ENCODE measurements at places on chromosomes 1 and 21.

DNA sequence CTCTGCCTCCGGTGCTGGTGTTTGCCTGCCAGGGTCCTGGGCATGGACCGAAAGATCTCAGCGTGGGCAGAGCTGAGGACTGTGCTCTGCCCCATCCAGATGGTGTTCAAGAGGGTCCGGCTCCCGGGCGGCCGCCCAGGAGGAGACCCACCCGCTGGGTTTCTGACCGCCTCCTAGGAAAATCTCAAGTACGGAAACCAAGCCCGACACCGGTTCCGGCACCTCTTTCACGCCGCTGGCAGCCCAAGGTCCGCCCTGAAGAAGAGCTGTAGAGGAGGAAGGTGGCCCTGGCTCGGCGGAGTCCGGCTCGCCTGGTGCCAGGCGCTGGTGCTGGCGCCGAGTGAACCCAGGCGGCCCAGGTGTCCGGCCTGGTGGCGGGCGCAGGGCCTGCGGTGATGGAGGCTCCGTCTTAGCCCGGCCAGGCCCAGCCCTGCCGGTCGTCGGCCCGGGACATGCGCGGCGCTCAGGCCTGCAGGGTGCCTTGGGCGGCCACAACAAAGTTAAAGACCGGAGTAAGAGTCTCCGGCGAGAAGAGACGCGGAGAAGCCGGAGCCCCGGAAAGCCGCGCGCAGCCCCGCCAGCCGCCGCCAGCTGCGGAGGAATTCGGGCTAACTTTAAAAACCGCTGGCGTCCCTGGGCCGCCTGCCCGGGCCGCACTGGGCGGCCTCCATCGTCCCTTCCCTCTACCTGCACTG lies 1.5 kb downstream of the GRIK3 start:
- no peak for DNase-seq

DNA sequence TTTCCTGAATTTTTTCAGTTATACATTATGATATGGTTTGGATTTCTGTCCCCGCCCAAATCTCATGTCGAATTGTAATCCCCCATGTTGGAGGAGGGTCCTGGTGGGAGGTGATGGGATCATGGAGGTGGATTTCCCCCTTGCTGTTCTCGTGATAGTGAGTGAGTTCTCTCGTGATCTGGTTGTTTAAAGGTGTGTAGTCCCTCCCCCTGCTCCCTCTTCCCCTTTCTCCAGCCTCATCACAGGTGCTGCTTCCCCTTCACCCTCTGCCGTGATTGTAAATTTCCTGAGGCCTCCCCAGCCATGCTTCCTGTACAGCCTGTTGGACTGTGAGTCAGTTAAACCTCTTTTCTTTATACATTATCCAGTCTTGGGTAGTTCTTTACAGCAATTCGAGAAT lies 93.2 kb upstream of the HNRNPU start:
- DNase-seq, result no peak

DNA sequence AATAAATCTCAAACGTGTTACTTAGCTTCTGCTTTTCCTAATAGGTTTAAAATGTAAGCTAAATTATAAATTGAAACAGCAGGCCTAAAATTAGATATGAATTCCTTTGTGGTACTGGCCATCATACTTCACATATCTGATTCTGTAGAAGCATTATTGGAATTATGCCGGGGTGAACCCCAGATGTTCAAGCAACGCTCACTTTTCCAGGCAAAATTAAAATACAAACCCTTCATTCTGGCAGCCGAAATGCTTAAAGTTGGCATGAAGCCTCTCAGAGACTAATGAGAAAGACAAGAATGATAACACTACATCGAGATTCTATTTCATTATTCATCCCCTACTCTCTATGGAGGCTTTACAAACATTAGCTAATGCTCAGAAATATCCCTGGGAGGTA lies 1352.7 kb upstream of the ADGRL2 start:
- no peak for DNase-seq

- no peak for DNase-seq
Measured at GRCh38 chr1:53326598-53327181, 1.2 kb downstream of the LRP8 start.

DNA sequence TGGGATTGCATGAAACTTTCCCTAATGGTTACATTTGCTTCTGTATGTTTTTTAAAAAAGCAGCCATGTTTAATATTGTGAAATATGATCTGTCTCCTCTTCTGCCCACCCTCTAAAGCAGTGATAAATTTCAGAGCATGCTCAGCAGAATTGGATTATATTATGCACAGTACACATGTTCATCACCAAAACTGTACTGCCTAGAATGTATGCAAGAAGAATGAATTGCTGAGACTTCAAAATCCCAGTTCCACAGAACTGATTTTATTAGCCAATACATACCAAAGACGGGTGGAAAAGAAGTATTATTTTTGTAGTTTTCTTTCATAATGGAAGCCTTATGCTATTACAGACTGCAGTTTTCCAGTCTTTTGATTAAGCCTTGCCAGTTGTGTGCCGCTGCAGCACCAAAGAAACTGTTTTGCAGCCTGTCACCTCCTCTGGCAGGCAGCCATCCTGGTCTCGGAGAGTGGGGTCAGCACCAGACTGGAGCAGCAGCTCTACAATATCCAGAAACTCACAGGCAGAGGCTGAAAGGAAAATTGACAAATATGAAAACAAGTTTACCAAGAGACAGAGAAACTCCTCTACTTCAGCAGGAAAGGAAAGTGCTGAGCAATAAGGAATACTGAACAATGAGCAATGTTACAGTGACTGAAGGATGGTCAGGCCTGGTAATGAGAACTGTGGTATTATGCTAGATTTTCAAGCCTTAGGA lies 58.1 kb downstream of the LHX4 start:
- no peak for DNase-seq

DNA sequence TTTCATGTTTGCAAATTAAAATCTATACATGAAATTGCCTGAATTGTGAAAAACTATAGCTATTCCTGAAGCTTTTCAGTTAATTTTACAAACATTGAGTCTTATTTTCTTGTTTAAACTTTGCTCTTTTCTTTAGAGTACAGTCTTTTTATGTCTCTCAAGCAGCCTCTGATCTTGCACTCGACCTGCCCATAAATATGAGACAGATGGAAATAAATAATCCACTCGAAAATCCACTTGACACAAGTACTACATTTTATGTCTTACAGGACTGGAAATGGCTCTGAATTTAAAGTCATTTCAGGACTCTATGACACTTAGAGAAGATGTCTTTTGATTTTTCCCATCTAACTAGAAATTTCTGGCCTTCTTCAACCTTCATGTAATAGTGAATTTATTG lies 283.8 kb downstream of the USP25 start:
- no peak for DNase-seq

Measured in caudate nucleus (tissue), 63 donors.